ENCODE measurements at places on chromosomes 12 and 14. TPM values are rescaled to one million over a fixed set of nuclear protein-coding genes. Genes with fewer than 3 reads are reported as not detected.
A peak's percentile ranks its signal among the peaks of the same experiment; 100 is the strongest.

DNA sequence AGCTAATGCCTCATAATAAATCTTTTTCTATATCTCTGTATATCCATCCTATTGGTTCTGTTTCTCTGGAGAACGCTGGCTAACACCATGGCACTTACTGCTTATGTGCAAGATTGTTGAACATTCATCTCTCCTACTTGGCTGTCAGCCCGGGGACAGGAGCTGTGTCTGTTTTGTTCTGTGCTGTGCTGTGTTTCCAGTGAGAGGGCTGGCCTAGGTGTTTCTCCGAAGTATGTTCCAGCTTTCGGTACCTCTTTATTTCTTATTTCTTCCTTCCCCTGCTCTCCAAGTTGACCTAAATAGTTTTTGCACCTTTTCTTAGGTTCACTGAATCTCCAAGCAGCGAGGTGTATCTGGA is 18.8 kb upstream of the NR4A1 start:
- H3K27ac ChIP-seq, result peak overlapping the region; percentile 75
- peaks cover 18% of the 10 kb centered on the region for H3K4me1 ChIP-seq

DNA sequence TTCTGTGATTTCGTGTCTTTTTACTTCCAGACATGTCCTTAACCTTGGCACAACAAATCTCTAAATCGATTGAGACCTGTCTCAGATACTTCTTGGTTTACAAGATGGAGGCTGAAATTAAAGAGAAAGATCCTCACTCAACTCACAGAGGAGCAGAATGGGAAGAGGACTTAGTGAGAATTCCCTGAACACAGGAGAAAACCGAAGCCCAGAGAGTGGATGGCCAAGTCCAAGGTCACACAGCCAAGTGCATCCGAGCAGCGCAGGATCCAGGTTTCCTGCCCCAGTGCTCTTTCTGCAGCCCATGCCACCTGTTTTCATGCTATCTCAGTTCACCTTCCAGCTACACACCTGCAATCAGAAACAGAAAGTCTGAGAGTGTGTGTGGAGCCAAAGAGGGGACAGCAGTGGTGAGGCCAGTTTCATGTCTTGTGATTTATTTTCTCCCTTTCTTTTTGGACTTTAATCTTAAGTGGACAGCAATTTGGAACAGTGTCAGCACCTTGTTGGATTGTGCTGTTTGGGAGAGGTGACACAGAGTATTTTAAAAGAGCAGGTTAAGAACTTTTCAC is 22.9 kb upstream of the TCL1B start:
- no peaks in the 10 kb centered on the region for H3K36me3 ChIP-seq
- H3K27me3 ChIP-seq, result no peaks in the 10 kb centered on the region
- no peaks in the 10 kb centered on the region for H3K4me1 ChIP-seq
- no peak for DNase-seq
- no peak overlapping the region for H3K27ac ChIP-seq

DNA sequence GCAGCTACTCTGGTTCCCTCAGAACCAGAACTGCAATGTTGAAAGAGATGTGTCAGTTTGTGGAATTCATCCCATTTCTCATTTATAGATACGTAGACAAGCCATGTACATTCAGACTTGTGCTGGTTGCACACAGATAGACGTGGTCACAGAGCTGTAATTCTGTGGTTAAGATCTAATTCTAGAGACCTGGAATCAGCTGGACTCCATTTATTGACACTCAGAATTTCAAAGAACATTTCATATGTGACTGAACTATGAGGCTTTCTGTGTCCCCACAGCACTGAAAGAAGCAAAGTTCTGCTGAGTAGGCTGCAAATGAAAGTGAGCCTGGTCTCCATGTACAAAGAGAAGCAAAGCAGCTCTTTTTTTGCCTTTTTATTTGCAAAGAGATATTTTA is 220.2 kb upstream of the NAV3 start:
- no peak overlapping the region for H3K4me3 ChIP-seq
- no peaks in the 10 kb centered on the region for H3K36me3 ChIP-seq
- DNase-seq, result no peak
- H3K27ac ChIP-seq, result no peak overlapping the region
- no peaks in the 10 kb centered on the region for H3K27me3 ChIP-seq

- no peak for DNase-seq
- H3K4me1 ChIP-seq, result no peaks in the 10 kb centered on the region
- no peaks in the 10 kb centered on the region for H3K27me3 ChIP-seq
- no peaks in the 10 kb centered on the region for H3K36me3 ChIP-seq
These were observed 334.3 kb upstream of the OR4E1 start for GRCh38 chr14:22007784-22008412.

- DNase-seq, result no peak
- no peak overlapping the region for H3K4me3 ChIP-seq
- no peaks in the 10 kb centered on the region for H3K27me3 ChIP-seq
- no peak overlapping the region for H3K27ac ChIP-seq
- H3K4me1 ChIP-seq, result peaks cover 8% of the 10 kb centered on the region
- H3K36me3 ChIP-seq, result no peaks in the 10 kb centered on the region
These were observed 1187.3 kb upstream of the TMEM132C start for GRCh38 chr12:127079636-127080035.

- no peaks in the 10 kb centered on the region for H3K27me3 ChIP-seq
- H3K27ac ChIP-seq, result no peak overlapping the region
- no peaks in the 10 kb centered on the region for H3K36me3 ChIP-seq
- H3K4me3 ChIP-seq, result no peak overlapping the region
- peak; percentile 46 for DNase-seq
These were observed 120.0 kb upstream of the SLC38A2 start for GRCh38 chr12:46492471-46493085.

DNA sequence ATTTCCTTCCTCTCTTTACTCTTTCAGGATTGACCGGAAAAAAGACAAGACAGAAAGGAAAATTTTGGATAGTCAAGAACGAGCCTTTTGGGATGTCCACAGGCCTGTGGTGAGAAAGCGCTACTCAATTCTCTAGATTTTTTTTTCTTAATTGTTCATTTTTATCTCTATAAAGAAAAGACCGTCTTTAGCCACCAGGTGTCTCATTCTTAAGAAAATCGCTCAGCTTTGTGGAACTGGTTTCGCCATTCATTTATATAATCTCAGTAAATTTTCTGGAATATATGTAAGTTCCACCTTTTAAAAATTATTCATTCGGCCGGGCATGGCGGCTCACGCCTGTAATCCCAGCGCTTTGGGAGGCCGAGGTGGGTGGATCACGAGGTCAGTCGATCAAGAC is 421.1 kb downstream of the DPF3 start:
- no peaks in the 10 kb centered on the region for H3K36me3 ChIP-seq
- H3K27ac ChIP-seq, result no peak overlapping the region
- H3K27me3 ChIP-seq, result no peaks in the 10 kb centered on the region
- H3K4me3 ChIP-seq, result no peak overlapping the region
- no peak for DNase-seq

GRCh38 chr12:70920251-70920851 is at the start of gene PTPRR:
Gene PTPRR, minus strand, starts transcription at chr12:70920738. Its CDS starts 348 bp downstream, at chr12:70920390.
- DNase-seq, result no peak
- no peak within 1 kb of the TSS for H3K4me3 ChIP-seq
- no peaks in the 10 kb centered on the region for H3K4me1 ChIP-seq
- H3K36me3 ChIP-seq, result no peaks in the 10 kb centered on the region
- H3K27me3 ChIP-seq, result peaks cover 36% of the 10 kb centered on the region

DNA sequence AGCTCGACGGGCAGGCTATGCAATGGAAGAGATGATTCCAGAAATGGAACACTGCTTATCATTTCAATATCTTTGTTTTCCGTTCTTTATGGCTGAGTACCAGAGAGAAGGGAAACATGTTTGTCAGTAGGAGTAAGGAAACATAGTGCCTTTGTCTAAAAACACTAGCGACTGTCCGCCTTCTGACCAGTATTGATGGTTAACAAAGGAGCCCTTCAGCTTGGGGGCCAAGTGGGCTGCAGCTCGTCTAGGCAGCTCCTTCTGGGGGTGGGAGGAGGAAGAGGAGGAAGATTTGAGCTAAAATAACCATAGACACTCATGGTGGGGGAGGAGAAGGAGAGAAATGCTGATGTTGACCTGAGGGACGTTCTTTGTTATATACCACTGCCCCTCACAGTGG is 15.0 kb downstream of the COQ5 start:
- peaks cover 76% of the 10 kb centered on the region for H3K36me3 ChIP-seq
- no peaks in the 10 kb centered on the region for H3K4me1 ChIP-seq
- H3K27me3 ChIP-seq, result no peaks in the 10 kb centered on the region
- H3K4me3 ChIP-seq, result no peak overlapping the region

DNA sequence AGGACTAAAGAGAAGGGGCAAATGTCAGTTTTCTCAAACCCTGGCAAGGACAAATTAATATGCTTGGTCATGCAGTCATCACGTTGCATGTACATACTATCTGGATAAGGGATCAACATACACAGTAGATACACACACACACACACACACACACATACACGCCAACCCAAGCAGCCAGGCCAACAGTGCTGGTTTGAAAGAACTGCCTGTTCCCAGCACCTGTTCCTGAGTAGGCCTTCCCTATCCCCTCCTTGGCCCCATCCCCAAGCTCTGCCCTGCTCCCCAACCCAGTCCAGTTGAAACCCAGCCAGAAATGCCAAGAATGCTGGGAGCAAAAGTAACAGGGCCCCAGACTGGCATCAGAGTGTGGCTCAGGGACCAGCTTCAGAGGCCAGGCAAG is 4.4 kb downstream of the ITGA7 start:
- H3K4me1 ChIP-seq, result peaks cover 12% of the 10 kb centered on the region

DNA sequence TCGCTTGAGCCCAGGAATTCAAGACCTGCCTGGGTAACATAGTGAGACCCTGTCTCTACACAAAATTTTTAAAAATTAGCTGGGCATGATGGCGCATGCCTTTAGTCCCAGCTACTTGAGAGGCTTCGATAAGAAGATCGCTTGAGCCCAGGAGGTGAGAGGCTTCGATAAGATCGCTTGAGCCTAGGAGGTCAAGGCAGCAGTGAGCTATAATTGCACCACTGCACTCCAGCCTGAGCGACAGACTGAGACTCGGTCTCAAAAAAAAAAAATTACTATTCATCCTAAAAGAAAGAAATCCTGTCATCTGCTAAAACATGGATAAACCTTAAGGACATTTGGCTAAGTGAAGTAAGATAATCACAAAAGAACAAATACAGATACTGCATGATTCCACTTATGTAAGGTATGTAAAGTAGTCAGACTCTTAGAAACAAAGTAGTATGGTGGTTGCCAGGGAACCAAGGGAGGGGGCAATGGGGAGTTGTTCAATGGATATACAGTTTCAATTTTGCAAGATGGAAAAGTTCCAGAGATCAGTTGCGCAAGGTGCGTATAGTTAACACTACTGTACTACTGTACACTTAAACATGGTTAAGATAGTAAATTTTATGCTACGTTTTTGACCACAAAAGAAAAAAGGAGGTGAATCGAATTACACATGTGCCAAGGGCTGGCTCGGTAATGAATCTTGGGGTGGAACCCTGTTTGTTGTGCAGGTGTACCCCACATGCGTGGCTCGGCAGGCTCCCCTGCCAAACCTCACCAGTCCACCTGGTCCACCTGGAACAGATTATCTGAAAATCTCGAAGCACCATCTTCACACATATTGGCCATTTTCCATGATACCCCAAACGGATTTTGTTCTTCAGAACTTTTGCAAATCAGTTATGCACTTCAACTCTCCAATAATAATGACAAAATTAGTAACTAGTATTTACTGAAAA is 18.3 kb upstream of the ATP2A2 start:
- no peaks in the 10 kb centered on the region for H3K36me3 ChIP-seq
- no peak overlapping the region for H3K4me3 ChIP-seq
- no peak overlapping the region for H3K27ac ChIP-seq
- H3K27me3 ChIP-seq, result no peaks in the 10 kb centered on the region
- DNase-seq, result no peak
- peaks cover 13% of the 10 kb centered on the region for H3K4me1 ChIP-seq

DNA sequence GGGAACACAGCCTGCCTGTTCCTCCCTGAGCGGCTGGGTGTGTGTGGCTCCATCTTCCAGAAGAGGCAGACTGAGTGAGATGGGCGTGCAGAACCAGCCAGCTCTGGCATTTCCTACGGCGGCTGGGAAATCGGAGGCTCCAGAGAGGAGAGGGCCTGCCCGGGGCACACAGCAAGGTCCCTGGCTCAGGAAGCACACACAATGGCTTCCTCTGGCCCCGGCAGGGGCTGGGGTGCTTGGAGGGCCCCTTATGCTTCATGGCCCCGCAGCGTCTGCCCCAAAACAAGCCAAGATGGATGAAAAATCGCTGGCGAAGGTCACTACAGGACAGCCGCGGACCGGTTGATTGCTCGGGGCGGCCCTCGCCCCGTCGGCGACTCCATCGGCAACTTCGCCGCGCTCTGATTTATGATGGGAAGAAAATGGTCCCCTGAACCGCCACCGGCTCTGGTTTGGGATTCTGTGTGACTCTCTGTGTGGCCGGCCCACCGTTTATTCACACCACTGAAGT is 191.5 kb upstream of the C14orf180 start:
- H3K27me3 ChIP-seq, result peaks cover 19% of the 10 kb centered on the region
- H3K36me3 ChIP-seq, result no peaks in the 10 kb centered on the region
- H3K4me3 ChIP-seq, result no peak overlapping the region
- no peak for DNase-seq

- H3K27me3 ChIP-seq, result no peaks in the 10 kb centered on the region
- peaks cover 6% of the 10 kb centered on the region for H3K4me1 ChIP-seq
- H3K27ac ChIP-seq, result no peak overlapping the region
- no peak for DNase-seq
These were observed 5.0 kb upstream of the NEDD1 start for GRCh38 chr12:96902076-96902475.

GRCh38 chr14:68563251-68564131 is 229.4 kb downstream of the ZFP36L1 start:
- no peaks in the 10 kb centered on the region for H3K36me3 ChIP-seq
- no peaks in the 10 kb centered on the region for H3K27me3 ChIP-seq
- H3K4me1 ChIP-seq, result peaks cover 30% of the 10 kb centered on the region
- peak; percentile 48 for DNase-seq
- H3K27ac ChIP-seq, result peak overlapping the region; percentile 77

GRCh38 chr12:130398100-130398848 is 60.6 kb downstream of the PIWIL1 start:
- H3K4me3 ChIP-seq, result no peak overlapping the region
- no peaks in the 10 kb centered on the region for H3K36me3 ChIP-seq
- no peak overlapping the region for H3K27ac ChIP-seq
- no peak for DNase-seq

DNA sequence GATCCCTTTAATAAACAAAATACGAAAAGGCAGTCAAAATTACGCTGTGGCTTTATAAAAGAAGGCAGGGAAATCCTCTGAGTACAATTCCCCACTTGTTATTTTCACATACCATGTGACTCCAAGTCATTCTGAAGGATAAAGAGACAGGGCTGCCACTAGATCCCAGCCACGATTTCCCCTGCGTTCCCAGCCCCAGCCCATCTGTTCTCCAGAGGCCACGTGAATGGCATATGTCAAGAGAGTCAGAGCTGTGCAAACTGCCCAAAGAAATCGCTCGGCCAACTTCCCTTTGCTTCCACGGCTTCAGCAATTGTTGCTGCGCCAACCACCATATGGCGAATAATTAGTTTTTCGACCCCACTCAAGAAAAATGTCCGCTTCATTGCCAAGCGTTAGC is 161.3 kb downstream of the C12orf42 start:
- no peak overlapping the region for H3K27ac ChIP-seq
- H3K4me1 ChIP-seq, result no peaks in the 10 kb centered on the region
- H3K4me3 ChIP-seq, result no peak overlapping the region
- no peak for DNase-seq
- no peaks in the 10 kb centered on the region for H3K27me3 ChIP-seq

GRCh38 chr12:30913323-30913722 is 13.2 kb upstream of the TSPAN11 start:
- no peak for DNase-seq
- H3K4me1 ChIP-seq, result no peaks in the 10 kb centered on the region
- no peaks in the 10 kb centered on the region for H3K36me3 ChIP-seq
- H3K27ac ChIP-seq, result no peak overlapping the region
- H3K27me3 ChIP-seq, result no peaks in the 10 kb centered on the region
- H3K4me3 ChIP-seq, result no peak overlapping the region

MGAT4C gene
- polyA plus RNA-seq, result 2.7 TPM

SSPN gene
- 13.1 TPM for polyA plus RNA-seq

CISTR gene
- not detected for polyA plus RNA-seq

CPM gene
- polyA plus RNA-seq, result 286 TPM

CCT2 gene
- polyA plus RNA-seq, result 254 TPM

DHRS2 gene
- 0.28 TPM for polyA plus RNA-seq

AICDA gene
- 0.15 TPM for polyA plus RNA-seq

LRCOL1 gene
- polyA plus RNA-seq, result 2.2 TPM

Data from left lung (tissue), 14 donors.